ENCODE measurements at places on chromosomes 4 and X.

- no peak for DNase-seq
Observed at GRCh38 chr4:68797618-68798017, 18.2 kb upstream of the UGT2B10 start.

GRCh38 chr4:4969298-4969697 is 50.0 kb downstream of the CYTL1 start:
- no peak for DNase-seq

GRCh38 chrX:70009970-70010369 is 39.8 kb downstream of the AWAT2 start:
- no peak for DNase-seq

GRCh38 chrX:23557070-23557469 is 110.2 kb upstream of the PRDX4 start:
- DNase-seq = no peak

DNA sequence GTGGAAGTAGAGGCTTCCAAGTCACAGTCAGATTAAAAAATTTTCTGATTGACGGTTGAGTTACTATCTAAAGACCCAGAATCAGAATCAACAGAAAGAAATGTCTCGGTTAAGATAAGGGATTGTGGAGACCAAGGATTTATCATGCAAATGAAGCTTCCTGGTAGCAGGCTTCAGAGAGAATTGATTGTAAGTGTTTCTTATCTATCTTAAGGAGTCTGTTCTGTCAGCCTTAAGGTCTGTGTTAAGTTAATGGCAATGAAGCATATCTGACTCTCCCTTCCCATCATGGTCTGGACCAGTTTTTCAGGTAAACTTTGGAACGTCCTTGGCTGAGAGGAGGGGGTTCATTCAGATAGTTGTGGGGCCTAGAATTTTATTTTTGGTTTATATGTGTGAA is 780.2 kb downstream of the FAM133A start:
- DNase-seq = no peak

- DNase-seq = no peak
Observed at GRCh38 chr4:7817877-7818398, 121.7 kb downstream of the AFAP1 start.

DNA sequence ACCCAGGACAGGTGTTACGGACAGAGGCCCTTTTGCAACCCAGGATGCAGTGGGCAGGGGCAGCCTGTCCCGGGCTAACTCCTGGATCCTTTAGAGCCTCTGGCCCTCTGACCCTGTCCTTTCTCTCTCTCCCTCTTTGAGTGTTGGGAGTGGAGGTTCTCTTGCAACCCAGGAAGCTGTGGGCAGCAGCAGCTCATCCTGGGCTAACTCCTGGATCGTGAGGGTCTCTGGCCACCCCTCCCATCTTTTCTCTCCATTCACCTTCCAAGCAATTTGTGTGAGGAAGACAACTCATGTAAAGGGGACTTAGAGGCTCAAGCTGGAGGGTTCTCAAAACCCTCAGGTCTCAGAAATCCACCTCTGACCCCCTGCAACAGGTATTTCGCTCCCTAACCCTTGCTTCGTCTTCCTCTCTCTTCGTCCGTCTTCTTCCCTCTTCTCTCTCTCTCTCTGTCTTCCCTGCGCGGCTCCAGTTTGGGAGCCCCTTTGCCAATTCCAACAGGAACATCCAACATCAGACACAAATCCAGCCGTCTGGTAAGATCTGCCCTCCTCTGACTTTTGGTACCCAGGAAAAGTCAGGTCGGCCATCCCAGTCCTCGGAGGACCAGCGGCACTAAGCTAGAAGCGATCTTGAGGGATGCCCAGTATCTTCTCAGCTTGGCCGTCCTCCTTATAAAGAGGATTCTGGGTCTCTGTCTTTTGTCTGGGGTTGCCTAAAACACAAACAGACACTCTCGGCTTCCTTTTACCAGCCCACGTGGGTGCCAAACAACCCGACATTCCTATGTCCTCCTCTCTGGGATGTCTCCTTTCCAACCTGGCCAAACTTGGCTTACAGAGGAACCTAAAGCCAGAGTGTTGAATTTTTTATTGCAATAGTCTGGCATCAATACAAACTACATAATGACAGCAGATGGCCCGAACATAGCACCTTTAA is 7.9 kb downstream of the ASMTL start:
- DNase-seq = peak; percentile 28

DNA sequence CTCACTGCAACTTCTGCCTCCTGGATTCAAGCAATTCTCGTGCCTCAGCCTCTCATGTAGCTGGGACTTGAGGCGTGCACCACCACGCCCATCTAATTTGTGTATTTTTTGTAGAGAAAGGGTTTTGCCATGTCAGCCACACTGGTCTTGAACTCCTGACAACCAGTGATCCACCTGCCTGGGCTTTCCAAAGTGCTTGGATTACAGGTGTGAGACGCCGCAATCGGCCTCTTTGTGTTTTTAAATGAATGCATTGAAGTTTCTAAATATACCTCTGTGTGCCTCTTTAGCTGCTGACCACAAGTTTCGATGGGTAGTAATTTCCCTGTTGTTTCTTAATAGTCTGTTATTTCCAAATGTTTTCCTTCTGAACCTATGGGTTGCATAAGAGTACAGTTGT is 765.3 kb upstream of the GRIA3 start:
- DNase-seq = no peak

DNA sequence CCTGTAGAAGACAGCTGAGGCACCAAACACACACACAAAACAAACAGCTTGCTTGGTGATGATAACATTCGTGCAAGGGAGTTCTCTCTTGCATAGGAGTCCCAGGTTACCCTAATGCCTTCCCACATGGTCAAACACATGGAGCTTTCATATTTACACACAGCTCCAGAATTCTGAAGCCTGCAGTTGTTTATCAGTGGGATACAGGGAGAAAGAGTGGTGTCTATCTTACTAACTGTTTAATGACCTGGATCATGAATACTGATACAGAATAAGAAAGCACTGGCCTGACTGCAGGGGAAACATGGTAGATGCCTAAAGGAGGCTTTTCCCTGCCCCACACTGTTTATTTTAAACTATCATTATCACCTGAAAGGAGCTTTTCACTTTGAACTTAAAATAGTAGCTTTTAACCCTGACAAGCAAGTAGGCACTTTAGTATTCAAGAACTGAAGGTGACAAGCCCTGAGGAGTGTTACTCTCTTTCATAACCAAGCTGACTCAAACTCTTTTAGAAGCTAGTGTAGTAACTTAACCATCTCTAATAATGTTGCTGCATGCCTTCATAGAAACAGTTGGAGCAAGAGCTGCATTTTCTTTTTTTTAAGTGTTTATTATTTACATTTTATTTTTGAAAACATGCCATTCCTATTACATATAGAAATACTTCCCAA is 15.6 kb downstream of the TET2 start:
- DNase-seq = no peak

DNA sequence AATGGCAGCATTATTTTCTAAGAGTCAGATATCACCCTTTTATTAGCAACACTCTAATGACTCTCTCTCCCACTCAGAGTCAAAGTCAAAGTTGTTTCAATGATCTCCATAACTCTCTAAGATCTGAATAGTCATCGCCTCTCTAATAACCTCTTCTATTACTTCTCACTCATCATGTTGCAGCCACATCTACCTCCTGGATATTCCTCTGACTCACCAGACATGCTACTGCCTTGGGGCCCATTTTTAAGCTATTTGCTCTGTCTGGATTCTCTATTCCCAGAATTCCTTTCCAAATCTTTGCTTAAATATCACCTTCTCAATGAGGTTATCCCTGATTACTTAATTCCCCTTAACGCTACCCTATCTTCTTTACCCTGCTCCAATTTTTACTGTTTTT is 391.8 kb upstream of the MAGEB16 start:
- no peak for DNase-seq

DNA sequence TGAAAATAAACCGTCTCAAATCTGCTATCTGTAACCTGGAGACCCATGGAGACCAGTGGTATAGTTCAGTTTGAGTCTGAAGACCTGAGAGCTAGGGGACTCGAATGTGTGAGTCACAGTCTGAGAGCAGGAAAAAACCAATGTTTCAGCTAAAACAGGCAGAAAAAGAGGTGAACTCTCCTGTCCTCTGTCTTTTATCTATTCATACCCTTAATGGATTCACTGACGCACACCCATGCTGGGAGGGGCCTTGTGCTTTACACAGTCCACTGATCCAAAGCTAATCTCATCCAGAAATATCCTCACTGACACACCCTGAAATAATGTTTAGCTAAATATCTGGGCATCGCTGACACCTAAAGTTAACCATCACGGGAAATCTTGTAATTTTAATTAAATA is 297.9 kb downstream of the GPM6A start:
- DNase-seq = no peak

DNA sequence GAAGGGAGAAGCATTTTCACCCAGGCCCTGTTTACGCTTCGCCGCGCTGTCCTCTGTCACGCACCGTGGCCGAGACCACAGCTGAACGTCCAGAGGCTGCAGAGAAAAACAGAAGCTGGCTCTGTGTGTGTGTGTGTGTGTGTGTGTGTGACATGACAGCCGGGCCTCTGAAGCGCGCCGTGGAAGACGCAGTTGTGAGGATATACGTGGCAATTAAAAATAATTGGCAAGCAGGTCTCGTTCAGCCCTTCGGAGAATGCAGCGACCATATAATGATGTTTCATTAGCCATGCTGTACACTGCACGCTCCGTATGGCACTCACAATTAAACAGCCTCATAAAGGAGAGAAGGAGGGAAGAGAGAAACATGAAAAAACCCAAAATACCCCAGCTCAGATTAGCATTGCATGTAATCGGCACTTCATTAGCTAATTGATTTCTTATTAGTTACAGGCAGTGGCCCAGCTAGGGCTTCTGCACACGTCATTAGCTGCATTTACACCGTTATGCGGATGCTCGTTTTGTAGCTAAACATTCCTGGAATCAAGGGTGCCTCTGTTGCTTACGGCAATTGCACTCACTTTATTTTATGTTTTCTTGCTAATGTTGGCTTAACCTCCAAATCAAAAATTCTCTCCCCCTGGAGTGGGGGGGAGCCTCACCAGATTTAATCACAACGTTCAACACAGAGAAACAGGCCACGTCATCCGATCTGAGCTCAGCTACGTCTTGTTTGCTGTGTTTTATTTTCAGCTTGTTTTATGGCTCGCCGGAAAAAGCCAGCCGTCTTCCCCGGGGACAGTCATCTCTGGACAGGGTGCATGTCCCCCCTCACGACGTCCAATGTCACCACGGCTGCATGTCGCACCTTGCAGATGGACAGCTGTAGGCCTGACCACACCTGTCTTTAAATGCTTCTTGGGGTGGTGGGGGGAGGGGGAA is 74.6 kb upstream of the SHOX start:
- no peak for DNase-seq

- DNase-seq = no peak
Observed at GRCh38 chrX:53280331-53281320, 758 bp downstream of the IQSEC2 start.

DNA sequence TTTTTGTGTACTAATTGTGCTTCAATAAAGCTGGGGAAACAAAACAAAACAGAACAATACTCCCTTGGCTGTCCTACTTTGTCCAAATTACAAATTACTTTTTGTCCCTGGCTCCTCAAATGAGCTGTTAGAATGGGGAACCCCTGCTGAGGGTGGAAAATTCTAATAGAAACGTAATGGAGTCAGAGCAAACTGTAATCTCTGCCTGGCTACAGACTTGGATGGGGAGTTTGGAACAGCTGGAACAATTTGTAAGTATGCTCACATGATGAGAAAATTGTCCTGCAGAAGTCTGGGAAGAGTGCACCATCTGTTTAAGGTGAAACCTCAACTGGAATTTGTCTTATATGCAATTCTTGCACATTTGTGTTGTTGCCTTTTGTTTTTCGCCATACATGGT is 364.4 kb upstream of the CLNK start:
- no peak for DNase-seq

- no peak for DNase-seq
Observed at GRCh38 chr4:67608027-67608426, 49.5 kb downstream of the STAP1 start.

DNA sequence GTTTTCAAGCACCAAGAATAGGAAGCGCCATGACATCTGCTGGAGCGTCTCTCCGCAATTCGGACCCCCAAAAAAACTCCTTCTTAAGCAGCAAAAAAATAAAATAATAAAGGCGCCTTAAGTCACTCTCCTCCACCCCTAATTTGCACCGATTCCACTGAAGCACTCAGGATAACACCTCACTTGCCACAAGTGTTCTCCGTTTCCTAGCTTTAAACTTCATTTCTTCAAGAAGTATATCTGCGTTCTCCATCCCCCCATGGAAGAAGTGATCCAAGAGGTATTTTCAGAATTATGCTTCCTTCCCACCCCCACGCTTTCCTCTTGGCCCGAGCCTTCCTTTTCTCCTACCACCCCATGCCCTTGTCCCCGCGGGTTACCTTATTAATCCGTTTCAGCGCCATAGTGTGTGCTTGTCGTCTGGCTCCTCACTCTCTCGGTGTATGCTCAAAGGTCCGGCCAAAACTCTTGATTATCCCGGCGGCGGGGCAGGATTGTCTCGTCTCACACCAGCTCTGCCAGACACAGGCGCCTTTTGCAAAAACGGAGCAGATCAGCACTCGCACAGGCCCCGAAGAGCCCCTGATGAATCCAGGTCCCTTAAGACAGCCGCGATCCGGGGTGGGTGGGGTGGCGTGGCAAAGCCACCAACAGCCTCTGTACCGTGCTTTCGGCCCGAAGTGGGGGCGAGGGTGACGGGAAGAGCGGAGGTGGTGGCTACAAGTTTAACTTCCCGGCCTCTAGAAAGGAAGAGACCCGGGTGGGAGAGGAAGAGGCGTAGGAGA is 1.1 kb downstream of the UBE2D3 start:
- no peak for DNase-seq

DNA sequence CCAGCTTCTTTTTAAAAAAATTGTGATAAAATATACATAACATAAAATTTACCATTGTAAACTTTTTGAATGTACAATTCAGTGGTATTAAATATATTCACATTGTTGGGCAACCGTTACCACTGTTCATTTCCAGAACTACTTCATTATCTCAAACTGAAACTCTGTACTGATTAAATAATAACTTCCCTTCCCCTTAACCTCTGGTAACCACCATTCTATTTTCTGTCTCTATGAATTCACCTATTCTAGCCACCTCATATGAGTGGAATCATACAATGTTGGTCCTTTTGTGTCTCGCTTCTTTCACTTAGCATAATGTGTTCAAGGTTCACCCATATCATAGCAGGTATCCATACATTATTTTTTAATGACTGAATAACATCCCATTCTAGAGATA is 8.3 kb downstream of the GPR50 start:
- no peak for DNase-seq

- no peak for DNase-seq
Observed at GRCh38 chr4:168656946-168657473, 160.2 kb downstream of the PALLD start.

- no peak for DNase-seq
Observed at GRCh38 chr4:25956260-25956659, 42.2 kb downstream of the SMIM20 start.

GRCh38 chrX:109475174-109475891 is 6.6 kb downstream of the GUCY2F start:
- no peak for DNase-seq

GRCh38 chr4:55038176-55038890 is 87.1 kb downstream of the KDR start:
- no peak for DNase-seq

DNA sequence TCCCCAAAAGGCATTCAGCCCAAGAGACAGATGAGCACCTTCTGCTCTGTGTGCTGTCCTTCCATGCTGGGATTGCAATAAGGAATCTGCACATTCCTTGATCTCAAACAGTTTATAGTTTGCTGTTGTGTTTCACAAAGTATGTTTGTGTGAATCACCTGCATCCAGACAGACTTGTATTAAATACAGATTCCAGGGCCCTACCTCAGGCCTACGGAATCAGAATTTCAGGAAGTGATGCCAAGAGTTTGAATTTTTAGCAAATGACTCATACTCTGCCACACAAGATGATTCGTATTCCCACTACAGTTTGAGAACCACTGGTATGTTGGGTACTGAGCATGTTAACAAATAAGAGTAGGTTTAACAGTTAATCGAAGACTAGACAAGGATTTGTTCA is 7.0 kb downstream of the VAMP7 start:
- DNase-seq = no peak

Measured in CD4-positive, alpha-beta memory T cell (primary cell).